ENCODE measurements at places on chromosomes 2 and 18.
A peak's percentile ranks its signal among the peaks of the same experiment; 100 is the strongest.

DNA sequence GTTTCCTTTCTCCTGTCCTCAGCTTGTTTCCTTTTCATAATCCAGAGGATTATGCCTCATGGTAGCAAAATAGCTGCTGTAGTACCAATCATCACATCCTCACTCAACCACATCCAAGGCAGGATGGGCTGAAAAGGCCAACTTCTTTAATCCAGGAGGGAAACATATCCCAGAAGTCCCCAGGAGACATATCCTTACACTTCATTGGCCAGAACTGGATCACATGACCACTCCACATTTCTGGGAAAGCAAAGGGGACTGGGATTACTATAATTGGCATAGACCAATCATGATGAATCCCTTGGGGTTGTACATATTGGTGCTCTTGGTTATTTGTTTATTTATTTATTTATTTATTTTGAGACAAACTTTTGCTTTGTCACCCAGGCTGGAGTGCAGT lies 54.0 kb upstream of the LYPD6B start:
- DNase-seq, result no peak

GRCh38 chr2:207683879-207684627 lies 27.4 kb upstream of the CCNYL1 start:
- peak; percentile 87 for DNase-seq

DNA sequence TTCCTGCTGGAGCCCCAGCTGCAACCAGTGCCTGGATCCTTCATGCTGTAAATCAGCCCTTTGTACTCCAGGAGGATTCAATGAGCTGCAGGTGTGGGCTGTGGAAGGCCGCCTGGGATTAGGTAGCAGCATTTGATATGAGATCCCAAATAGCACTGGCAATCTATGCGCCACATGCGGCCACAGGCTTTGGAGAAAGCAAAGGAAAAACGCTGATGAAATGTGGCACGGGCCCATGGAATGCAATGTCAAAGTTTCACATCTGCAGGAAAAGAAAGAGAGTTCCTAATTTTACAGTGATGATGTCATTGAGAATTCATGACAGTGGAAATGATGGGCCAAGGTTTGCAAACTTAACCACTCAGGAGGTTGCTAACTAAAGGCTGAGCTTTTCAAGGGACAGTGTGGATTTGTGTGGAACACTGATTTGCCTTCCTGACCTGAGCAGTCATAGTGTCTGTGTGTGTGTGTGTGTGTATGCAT lies 216.4 kb upstream of the OSR1 start:
- no peak for DNase-seq

GRCh38 chr18:50751947-50752346 lies 67.9 kb downstream of the MRO start:
- DNase-seq, result no peak

DNA sequence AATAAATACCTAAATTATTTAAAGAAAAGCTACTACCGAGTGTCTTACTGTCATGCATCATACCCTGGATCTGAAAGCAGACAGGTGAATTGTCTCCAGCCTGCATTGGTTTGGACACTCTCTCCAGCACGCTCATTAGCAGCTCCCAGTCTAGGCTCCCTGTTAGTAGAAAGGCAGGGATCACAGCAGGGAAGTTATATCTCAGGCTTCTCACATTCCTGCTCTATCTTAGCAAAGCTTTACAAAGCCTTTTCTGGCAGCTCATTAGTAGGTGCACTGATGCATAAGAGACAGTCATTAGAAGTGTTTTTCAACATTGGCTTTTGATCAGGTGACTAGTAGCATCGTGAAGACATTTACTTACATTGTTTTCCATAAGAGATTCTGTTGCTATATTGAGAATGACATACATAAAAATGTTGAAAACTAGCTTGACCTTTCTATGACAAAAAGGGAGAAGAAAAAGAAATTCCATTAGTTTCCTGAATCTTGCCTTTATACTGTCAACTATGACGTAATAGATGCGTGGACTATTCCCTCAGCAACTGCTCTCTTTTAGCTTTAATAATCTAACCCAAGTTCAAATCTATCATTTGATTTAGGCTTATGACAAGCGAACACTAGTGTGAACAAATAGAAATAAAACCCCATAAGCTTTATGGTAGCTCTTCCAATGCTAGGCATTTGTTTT lies 408.7 kb upstream of the KCNH7 start:
- no peak for DNase-seq

DNA sequence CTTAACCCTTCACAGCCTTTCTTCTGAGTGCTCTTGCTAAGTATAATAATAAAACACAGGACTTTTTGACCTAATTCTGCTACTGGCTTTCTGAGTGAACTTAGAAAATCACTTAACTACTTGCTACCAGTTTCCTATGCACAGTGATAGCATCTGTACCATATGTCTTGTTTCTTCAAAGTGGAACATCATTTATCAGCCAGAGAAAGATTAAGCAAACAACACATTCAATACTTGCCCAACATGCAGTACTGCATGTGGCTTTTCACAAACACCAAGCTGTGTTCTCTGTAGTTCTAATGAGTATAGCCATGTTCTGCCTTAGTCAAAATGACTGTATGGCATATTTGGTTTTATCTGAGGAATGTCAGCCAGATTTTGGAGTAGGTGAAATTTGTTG lies 1286.6 kb upstream of the ZEB2 start:
- DNase-seq, result no peak

GRCh38 chr2:231355508-231356465 lies 39.7 kb upstream of the B3GNT7 start:
- DNase-seq, result no peak

GRCh38 chr2:19723021-19723420 lies 178.8 kb downstream of the TTC32 start:
- no peak for DNase-seq

DNA sequence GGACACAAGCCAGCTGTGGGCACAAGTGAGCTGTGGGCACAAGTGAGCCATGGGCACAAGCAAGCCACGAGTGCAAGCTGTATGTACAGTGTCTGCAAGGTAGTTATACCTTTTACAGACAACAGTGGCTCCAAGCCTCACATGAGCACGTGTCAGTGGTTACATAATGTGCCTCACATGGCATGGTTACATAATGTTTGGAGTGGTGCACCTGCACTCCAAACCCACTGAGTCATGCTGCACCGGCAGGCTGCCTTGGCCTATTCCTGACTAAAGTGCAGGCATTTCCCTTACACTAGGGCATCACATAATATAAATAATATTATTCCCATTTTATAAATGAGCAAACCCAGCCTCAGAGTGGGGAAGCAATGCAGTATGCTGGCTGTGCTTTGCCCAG lies 62.6 kb downstream of the MARCO start:
- no peak for DNase-seq

DNA sequence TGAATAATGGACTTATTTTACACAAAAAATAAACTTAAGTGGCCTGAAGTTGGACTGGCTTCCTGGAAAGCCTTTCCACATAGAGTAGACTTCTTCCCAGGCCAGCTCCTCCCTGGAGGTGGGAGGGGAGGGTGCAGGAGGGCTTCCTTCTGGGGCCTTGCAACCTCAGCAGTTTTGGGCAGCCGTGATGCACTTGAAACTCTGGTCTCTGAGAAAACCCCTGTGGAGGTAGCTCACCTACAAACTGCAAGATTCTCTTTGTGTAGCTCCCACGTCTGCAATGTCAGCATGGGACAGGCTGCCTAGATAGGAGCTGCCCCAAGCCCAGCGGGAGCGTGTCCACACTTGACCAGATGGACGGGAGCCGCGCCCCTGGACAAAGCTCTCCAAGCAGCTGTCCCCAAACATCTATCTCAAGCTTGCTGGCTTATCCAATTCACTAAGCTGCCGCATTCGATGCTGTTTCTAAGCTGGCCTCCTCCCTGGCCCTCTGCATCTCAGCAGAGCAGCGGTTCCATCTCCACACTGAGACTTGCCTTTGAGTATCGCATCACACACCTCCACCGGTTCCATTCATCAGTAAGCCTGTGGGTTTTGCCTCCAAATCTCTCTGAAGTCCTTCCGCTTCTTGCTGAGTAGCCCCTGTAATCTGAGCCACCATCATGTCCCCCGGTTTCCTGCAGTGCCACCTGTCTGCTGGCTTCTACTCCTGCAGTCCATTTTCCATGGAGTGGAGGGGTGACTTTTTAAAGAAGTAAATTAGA lies 1.6 kb upstream of the LPIN1 start:
- DNase-seq, result no peak

- DNase-seq, result no peak
These were observed 88.5 kb downstream of the PTRHD1 start for GRCh38 chr2:24704692-24705091.

GRCh38 chr2:39356922-39357639 lies 80.0 kb downstream of the MAP4K3 start:
- no peak for DNase-seq

GRCh38 chr18:48569915-48570264 lies 31.1 kb downstream of the CTIF start:
- DNase-seq, result no peak

GRCh38 chr2:128366713-128367511 lies 48.2 kb upstream of the HS6ST1 start:
- DNase-seq, result no peak

Data from NCI-H460 (cell line).